Cardiac muscle cell (in vitro differentiated cells and primary cell): ENCODE measurements at places on chromosomes 6 and 20.

DNA sequence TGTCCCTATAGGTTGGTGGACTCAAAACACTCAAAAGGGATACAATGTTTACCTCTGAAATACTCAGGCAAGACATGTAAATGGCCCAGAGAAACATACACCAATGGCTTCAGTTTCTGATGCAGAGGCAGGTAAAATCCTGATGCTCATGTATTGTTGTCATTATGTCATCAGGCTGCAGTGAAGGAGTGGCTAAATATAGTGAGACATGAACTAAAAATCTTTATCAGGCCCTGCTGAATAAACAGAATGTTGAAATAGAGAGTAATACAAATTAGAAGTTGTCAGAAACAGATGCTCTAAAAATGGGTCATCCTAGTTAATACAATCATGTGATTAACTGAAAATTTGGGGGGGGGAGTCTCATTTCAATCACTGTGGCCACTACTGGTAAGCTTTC lies 20.4 kb downstream of the PTPRK start:
- no peak for DNase-seq

- no peak for DNase-seq
These were observed 4.9 kb downstream of the TUBB1 start for GRCh38 chr20:59024111-59024530.

DNA sequence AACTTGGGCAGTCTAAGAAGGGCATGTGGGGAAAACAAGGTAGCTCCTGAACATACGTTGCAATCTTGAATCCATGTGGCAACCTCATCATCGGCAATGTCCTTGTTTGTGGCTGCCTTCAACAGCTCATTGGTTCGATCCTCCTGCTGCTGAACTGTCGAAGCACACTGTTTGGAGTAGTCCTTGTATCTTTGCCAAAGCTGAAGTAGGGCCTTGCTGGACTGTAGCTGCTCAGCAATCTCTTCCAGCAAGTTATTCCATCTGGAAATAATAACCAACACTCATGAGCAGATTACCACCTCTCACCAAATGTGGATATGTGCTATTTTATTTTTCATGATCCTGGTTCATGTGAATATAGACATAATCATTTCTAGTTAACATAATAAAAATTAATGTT lies 413.3 kb downstream of the ESR1 start:
- DNase-seq: no peak

GRCh38 chr6:4486568-4487315 lies 289.5 kb upstream of the CDYL start:
- no peak for DNase-seq

- DNase-seq: no peak
These were observed 19.1 kb upstream of the ZSCAN23 start for GRCh38 chr6:28462401-28462800.
